Lower lobe of right lung (tissue), 2 donors: ENCODE measurements at places on chromosomes 13 and 19. TPM values are rescaled to one million over a fixed set of nuclear protein-coding genes. Genes with fewer than 3 reads are reported as not detected.

GRCh38 chr13:43154156-43154651, 130.8 kb downstream of the DNAJC15 start:
- no peaks in the 10 kb centered on the region for H3K27me3 ChIP-seq
- H3K27ac ChIP-seq, result no peak overlapping the region
- no peaks in the 10 kb centered on the region for H3K4me1 ChIP-seq
- DNase-seq, result no peak

GRCh38 chr13:72541674-72542073, 185.8 kb downstream of the MZT1 start:
- no peaks in the 10 kb centered on the region for H3K4me1 ChIP-seq
- DNase-seq, result no peak
- no peaks in the 10 kb centered on the region for H3K36me3 ChIP-seq

DNA sequence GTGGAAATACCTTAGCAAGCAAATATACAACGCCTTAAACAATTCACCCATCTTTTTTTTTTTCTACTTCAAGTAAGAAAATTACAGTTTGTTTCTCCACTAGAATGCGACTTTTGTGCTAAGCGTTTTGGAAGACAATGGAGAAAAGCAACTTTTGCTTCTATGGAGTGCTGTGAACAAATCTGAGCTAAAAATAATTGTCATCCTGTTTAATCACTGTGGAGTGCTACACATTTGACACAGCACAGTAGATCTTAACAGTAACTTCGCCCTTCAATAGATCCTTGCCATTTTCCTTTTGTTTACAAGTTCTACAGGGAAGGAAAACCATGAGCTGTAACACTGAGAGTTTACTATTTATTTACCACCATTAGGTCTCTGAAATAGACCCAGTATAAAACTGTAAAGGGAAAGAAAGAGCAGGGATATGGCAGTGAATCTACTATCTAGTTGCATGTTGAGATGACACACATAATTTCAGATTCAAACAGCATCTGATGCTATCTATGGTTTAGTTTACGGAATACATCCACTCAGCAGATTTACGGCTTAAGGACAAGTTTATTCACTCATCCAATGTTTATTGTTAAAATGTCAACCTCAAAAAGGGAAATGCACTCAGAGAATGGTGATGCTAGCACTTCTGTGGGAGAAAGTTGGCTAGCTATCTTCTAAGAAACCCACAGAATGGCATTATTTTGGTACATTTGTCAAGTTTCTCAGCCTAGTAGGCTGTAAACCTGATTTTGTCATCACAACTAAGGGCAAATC, 175.3 kb downstream of the VWA8 start:
- no peak for DNase-seq
- no peak overlapping the region for H3K27ac ChIP-seq
- no peaks in the 10 kb centered on the region for H3K27me3 ChIP-seq
- peaks cover 8% of the 10 kb centered on the region for H3K4me1 ChIP-seq
- no peak overlapping the region for H3K4me3 ChIP-seq

DNA sequence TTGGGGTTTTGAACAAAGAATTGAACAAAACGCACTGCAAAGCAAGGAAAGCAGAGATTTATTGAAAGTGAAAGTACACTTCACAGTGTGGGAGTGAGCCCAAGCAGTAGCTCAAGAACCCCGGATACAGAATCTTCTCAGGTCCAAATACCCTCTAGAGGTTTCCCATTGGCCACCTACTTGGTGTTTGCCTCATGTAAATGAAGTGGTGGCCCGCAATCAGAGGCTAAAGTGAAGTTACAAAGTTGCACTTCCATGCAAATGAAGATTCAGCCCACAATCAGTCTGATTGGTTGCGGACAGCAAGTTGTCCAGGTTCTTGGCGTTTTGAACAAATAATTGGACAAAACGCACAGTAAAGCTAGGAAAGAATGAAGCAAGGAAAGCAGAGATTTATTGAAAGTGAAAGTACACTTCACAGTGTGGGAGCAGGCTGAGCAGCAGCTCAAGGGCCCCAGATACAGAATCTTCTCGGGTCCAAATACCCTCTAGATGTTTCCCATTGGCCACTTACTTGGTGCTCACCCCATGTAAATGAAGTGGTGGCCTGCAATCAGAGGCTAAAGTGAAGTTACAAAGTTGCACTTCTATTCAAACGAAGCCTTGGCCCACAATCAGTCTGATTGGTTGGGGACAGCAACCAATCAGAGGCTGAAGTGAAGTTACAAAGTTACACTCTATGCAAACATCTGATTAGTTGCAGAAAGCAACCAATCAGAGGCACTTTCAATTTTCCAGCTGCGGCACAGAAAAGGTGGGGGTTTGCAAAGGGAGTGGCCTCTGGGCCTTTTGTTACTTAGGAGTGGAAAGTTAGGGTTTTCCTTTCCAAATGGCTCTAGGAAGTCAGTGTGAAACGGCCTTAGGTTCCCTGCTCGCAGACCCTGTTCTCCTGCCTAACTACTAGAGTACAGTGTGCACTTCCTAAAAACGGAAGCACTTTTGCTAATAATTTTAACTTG, 4.8 kb upstream of the TM9SF2 start:
- H3K27me3 ChIP-seq, result no peaks in the 10 kb centered on the region
- peak; percentile 61 for DNase-seq
- peaks cover 41% of the 10 kb centered on the region for H3K4me1 ChIP-seq
- H3K4me3 ChIP-seq, result peak overlapping the region; percentile 51
- H3K36me3 ChIP-seq, result no peaks in the 10 kb centered on the region

- H3K36me3 ChIP-seq, result peaks cover 34% of the 10 kb centered on the region
- DNase-seq, result no peak
- peak overlapping the region; percentile 88 for H3K27ac ChIP-seq
- peak overlapping the region; percentile 97 for H3K4me3 ChIP-seq
- H3K4me1 ChIP-seq, result peaks cover 25% of the 10 kb centered on the region
These were observed 558 bp upstream of the PPAN start for GRCh38 chr19:10105509-10106099.

- no peaks in the 10 kb centered on the region for H3K36me3 ChIP-seq
- no peak for DNase-seq
- H3K4me1 ChIP-seq, result no peaks in the 10 kb centered on the region
- H3K27ac ChIP-seq, result no peak overlapping the region
- no peak overlapping the region for H3K4me3 ChIP-seq
- no peaks in the 10 kb centered on the region for H3K27me3 ChIP-seq
These were observed 262.1 kb downstream of the PCDH9 start for GRCh38 chr13:66967811-66968597.

The RUBCNL gene
- total RNA-seq, result 3.5 TPM
